ENCODE measurements at places on chromosomes 13 and 19.
A peak's percentile ranks its signal among the peaks of the same experiment; 100 is the strongest.

DNA sequence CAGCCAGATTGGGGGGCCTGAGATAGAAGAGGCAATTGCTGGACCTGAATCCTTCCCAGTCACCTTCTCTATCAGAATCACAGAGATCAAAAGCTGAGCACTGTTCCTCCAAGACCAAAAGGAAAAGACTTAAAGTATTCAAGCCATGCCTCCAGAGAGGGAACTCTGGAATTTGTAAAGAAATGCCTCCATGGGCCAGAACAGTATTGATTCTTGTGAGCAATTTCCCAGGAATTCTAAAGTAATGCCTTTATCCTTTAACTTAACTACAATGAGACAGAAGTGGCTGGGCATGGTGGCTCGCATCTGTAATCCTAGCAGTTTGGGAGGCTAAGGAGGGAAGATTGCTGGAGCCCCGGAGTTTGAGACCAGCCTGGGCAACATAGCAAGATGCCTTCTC, 148.8 kb downstream of the FLT1 start:
- DNase-seq = no peak

GRCh38 chr13:107585469-107586180, 629.7 kb downstream of the LIG4 start:
- no peak for DNase-seq

DNA sequence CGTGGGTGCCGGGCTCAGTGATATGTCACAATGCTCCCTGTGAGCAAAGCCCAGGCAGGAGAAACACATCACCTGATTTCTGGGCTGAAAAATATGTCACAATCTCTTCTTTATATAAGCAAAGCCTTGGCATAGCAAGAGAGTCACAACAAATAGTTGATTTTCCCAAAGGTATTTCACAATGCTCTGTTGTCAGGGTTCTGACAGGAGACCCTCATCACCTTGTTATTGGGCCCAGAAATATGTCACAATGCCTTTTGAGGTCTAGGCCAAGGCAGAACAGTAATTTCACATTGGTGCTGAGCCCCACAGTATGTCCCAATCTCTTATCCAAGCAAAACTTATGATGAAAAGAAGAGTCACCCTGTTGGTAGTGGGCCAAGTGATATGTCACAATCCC, 125.7 kb downstream of the ZNF675 start:
- DNase-seq = no peak

DNA sequence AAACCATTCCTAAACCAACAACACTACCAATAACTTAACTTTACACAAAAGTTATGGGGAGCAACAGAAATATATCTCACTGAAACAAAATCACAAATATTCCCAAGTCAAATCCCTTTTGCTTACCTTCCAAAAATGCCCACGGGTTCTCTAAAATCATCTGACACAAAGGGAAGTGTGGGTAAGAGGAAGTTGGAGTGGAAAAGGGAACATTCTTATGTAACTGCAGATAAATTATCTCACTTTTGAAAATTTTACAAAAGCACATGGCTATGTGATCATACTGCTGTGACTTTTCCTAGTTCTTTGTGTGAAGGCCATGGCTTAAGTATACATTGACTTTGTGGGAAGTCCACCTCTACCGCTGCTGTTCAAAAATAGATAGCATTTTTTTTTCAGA, 350.5 kb downstream of the GPC6 start:
- DNase-seq = no peak

DNA sequence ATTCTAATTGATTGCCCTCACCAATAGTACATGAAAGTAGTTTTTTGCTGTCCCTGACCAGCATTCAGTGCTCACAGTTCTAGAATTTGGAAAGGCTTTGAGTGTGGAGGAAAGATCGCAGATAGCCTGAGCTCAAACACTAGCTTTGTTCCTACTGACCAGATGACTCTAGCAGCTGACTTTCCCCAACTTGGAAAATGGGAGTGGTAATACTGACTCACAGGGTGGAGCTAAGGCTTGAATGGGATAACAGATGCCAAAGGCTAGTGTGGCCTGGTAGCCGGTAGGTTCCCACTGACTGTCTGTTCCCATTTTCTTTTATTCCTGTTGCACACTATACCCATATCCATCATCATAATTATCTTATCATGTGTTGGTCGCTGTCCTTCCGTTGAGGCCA, 3.7 kb downstream of the ZSCAN22 start:
- no peak for DNase-seq

DNA sequence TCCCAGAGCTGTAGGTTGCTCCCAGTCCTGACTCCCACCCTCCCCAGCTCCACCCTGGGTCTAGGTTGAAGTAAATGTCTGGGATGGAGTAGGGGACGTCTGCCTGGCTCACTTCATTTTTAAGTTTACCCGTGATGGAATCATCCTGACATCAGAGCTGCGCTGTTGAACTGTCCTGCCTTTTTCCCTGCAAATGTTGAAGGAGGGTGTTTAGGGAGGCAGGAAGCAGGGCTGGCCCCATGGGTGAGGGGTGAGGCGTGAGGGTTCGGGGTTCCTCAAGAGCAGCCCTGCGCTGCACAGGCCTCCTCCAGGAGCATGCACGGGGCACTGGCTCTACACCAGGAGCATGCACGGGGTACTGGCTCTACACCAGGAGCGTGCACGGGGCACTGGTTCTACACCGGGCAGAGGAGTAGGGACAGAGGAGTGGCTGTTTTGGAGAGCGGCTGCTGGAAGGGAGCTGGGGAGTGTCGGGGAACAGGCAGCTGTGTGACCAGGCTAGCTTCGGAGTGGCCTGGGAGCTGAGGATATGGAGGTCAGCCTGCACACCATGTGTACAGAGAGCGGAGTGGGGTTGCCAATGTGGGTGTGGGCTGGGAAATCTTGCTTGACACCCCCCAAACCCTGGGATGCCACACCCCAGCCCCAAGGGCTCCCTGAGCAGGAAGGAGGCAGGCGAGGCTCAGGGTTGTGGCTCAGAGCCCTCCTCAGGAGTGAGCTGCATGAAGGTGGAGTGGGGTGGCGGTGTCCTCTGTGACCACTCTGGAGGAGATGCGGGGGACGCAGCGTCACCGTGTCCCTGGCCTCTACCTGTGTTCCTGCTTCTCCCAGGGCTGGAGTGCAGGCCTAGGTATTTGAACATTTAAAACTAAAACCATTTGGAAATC, 63.3 kb downstream of the GPR12 start:
- DNase-seq = no peak

DNA sequence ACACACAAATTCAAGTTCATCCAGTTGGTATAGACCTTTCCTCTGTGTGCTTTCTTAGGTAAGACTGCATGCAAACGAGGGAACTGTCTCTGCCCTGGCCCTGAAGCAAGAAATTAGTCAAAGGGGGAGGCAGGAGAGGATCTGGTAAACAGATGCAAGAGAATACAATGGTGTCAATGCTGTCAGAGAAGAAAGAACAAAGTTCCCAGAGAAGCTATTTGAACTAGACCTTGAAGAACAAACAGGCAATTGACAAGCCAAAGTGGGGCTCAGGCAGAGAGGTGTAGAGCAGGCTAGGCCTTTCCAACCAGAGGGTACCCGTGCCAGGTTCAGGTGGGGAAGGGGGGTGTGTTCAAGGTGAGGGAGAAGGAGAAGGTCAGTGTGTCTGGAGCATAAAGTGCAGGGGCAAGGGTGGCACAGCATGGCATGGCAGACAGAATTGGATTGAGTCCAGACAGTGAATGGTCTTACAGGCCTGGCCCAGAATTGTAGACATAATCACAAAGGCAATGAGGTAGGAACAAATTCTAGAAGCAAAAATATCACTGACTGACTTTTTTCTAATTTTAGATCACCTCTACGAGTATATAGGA, 95.0 kb upstream of the STARD13 start:
- DNase-seq = no peak

GRCh38 chr19:39052243-39052746, 19.9 kb upstream of the FBXO27 start:
- DNase-seq = no peak

GRCh38 chr13:48533961-48534600, 1.2 kb upstream of the RCBTB2 start:
- no peak for DNase-seq

GRCh38 chr13:98219685-98220084, 42.6 kb upstream of the RNF113B start:
- no peak for DNase-seq

GRCh38 chr19:45179072-45179891, 698 bp downstream of the BLOC1S3 start:
- no peak for DNase-seq

GRCh38 chr13:57673197-57673596, 41.7 kb downstream of the PCDH17 start:
- DNase-seq = no peak

DNA sequence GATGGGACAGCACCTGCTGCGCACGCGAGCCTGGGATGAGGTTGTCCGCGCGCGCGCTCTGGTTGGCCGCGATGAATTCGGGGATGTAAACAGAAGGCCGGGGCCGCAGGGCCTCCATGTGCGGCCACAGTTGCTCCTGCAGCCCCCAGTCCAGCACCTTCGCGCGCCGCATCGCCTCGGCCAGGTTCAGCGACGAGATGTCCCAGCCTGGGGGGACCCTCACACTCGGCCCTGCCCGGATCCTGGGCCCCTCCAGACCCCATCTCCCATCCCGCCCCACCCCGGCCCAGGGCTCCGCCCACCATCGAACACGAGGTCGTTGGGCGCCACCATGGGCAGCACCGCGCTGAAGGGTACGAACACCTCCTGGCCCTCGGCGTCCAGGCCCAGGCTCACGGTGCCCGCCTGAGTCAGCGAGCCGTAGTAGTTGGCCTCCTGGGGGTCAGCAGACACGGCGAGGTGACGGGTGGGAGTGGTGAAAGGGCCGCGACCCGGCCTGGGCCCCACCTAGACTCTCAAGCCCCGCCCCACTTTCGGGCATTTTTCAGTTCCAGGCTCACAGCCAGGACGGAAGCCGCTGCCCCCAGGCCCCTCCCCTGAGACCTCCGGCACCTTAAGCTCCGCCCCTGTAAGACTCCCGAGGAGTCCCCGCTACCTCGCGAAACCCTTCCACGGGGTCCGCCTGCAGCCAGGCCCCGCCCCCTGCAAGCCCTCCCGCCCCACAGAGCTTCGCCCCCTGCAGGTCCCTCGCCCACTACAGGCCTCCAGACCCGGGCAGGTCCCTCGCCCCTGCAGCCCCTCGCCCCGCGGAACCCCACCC, 1.1 kb downstream of the ISYNA1 start:
- peak; percentile 42 for DNase-seq

DNA sequence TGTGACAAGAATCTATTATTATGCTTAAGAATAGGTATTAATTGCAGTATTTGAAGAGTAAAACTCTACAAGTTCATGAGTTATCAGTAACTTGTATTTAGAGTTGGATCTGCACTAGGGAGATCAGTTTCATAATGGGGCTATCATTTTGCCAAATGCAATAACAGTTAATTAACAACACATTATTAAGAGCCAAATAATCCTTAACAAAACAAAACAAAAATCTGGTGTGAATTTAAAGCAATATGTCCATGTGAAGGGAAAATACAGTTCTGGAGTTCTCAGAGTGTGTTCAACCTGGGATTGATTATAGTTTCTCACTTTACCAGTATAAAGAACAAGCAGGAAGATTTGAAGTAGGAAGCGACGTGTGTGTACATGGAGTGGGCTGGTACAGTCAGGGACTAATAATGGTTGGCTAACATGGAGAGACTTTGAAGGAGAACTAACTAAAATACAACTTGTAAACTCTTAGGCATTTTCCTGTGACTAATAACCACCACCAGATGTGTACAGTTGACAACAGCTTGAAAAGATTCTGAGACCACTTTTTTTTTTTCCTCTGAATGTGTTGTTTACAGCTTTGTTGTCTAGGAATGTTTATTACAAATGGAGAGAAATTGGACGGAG, 58.5 kb downstream of the POSTN start:
- DNase-seq = peak; percentile 40

DNA sequence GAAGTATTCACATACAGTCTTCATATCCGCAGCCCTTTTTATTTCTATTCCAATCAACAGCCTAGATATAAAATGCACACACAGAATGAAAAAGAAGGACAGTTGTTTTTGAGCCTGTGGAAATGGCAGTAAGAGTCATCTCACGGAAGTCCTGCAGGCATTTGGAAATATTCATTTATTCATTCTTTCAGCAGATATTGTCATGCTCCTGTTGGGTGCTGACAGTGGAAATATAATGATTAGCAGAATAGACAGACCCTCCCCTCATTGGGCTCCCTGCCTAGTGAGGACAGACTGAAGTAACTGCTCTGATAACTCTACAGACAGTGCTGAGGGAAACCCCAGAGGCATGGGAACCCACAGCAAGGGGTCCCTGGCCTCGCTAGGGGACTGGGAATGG, 392.3 kb downstream of the FOXO1 start:
- no peak for DNase-seq

- DNase-seq = no peak
Measured at GRCh38 chr13:88068316-88068715, 397.1 kb downstream of the SLITRK5 start.

DNA sequence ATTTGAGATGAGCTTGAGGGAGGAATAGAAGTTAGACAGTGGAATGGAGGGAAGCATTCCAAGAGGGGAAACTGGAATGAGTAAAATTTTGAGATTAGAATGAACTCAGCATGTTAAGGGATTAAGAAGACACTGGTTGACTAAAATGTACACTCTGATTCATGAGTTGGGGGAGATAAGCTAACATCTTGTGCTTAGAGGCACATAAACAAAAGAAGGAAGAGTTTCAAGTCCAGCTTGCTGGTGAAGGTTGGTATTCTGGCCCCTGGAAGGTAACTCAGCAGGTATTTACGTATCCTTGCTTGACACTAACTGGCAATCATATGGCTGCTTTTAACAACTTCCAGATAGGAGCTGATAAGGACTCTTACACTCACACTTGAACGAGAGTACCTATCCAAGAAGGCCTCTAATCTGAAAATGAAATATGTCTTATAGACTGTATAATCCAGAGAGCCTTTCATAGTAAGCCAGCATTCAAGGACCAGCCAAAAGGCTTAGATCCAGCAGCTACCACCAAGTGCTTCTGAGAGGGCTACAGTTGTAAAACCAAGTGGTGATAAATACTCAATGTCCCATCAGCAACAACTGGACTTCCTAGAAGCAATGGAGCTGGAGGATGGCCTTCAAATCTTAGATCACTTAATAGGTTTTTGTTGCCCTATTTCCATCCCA, 149.7 kb upstream of the SERP2 start:
- DNase-seq = no peak

GRCh38 chr19:10878253-10878652, 6.9 kb downstream of the CARM1 start:
- DNase-seq = no peak

DNA sequence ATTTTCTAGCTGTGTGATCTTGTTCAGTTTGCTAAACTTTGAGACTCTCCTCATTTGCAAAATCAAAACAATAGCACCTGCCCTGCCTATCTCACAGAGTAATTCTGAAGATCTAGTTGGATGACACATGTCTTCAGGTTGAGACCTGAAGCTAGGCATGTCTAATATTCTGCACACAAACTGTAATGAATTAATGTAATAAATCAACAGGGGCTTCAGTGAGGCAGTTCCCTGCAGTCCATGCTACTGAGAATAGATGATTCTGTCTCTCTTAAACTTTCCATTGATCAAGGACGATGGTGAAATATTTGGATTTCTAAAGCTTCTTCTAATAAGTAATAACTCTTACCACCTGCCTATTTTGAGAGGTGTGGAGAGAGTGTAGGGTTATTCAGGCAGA, 268.1 kb upstream of the TMTC4 start:
- DNase-seq = no peak
